ENCODE measurements at places on chromosomes 7 and 10.

- DNase-seq = no peak
These were observed 14.1 kb upstream of the TAS2R41 start for GRCh38 chr7:143463556-143463955.

DNA sequence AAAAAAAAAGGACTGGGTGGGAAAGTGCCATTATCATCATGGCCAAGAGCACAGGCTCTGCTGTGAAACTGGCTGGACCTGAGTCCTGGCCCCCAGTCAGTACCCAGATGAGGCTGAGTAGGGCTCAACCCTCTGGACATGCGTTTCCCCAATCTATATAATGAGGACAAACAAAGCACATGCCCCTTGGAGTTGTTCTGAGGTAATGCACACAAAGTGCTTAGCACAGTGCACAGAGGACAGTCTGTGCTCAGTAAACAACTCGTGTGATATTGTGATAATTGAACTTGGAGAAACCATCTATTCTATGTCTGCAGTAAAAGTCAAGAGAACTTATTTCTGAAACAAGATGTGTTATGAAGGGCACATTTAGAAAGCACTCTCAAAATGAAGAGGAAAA is 138.8 kb downstream of the KCNMA1 start:
- DNase-seq = no peak

DNA sequence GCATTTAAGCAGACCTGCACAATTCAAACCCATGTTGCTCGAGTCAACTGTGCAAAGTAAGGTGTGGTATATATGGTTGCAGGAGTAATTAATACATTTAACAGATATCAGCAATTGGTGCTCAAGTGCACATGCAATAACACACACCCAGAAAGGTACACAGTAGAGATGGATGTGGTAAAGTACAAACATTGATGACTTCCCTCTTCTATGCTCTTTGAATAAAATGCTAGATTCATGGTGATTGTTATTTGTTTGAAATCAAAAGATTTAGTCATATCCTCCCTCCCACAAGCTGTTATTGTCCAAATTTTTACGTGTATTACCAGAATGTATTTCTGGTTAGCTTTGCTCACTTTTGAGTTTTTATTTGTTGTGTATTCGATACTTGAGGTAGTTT is 262.0 kb upstream of the CSTF2T start:
- DNase-seq = no peak

DNA sequence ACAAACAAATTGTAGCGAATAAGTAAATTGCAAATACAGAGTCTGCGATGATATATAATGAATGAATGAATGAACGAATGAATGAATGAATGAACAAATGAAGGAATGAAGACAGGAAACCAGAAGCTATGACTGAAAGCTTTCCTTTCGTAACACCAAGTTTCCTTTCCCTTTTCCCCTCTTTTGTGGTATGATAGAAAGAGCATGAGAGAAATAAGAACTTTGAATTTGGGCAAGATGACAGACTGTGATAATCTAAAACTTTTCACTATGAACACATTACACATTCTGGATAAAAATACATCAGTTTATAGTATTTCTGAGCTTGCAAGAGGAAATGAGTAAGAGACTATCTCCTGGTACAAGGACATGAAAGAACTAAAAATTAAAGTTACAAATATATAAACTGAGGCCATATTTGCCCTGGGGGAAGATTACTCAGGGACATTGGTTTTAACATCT is 8.4 kb upstream of the UCN3 start:
- no peak for DNase-seq

DNA sequence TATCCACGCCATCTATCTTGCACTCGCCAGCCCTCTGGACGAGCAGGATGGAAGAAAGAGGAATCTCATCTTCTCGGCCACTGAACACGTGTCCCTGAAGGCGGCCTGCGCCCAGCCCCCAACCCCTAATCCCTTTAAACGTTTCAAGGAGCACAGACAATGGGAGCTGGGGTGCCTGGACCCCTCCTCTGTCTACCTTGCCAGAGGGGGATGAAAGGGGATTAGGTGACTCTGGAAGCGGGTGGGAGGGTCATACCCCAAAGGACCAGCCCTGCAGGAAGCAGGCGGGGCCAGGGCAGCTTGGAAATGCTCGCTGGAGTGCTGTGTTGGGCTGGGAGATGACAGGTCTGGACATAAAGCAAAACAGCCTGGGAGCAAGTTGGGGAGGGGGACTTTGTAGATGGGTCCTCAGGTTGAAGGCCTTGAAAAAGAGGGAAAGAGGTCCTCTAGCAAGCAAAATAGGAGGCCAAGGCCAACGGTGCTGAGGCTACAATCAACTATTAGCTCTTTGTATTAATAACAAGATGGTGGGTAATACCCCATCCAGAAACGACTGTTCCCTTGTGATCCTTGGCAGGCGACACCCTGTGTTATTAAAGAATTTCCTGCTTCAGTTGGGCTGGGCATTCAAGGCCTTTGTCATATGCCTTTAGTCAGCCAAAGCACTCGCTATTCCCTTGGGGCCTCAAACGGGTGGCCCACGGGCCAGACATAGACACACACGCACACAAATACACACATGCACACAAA is 126.5 kb upstream of the UNC5B start:
- no peak for DNase-seq

- DNase-seq = no peak
These were observed 597.6 kb downstream of the PARD3 start for GRCh38 chr10:34217524-34217923.

GRCh38 chr7:45358287-45358686 is 200.7 kb downstream of the RAMP3 start:
- no peak for DNase-seq

DNA sequence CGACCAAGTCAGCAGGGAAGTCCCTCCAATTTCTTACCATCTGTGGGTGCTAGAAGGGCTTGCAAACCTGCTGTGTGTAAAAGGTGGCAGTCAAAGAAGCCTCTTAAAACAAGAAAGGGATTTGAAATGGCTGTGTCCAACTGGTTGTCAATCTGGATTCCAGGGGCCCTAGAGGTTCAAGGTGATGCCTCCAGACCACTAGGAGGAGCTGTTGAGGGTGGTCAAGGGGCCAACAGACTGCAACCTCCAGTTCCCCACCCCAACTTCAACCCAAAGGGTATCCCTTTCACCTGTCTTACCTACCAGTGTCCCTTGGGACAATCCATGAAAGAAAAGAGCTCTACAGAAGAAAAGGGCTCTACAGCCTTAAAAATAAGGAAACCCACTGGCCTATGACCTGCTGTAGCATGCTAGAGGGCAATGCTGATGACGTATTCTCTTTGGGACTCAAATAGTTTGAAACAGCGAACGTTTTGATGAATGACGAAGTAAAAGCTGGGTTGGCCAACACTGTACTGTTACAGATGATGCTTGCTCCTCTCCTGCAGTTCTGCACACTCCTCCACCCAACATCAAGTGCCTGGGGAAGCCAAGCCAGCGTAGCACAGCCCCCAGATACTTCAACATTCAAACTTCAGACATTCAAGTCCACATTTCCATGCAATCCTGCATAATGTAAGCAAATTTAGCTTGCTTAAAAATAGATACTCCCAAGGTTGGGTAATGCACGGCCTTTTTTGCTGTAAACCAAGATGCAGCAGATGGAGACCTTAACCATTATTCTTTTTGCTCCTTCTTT is 45.9 kb upstream of the WDR11 start:
- no peak for DNase-seq

GRCh38 chr10:126239844-126240243 is 148.4 kb downstream of the ADAM12 start:
- no peak for DNase-seq

- no peak for DNase-seq
These were observed 72.7 kb downstream of the COL13A1 start for GRCh38 chr10:69874449-69874848.

GRCh38 chr10:87991946-87992345 is 128.5 kb downstream of the PTEN start:
- DNase-seq = no peak

- no peak for DNase-seq
These were observed 285.5 kb upstream of the TAC1 start for GRCh38 chr7:97446361-97446760.

GRCh38 chr10:83680470-83680891 is 458.8 kb upstream of the GHITM start:
- DNase-seq = no peak

DNA sequence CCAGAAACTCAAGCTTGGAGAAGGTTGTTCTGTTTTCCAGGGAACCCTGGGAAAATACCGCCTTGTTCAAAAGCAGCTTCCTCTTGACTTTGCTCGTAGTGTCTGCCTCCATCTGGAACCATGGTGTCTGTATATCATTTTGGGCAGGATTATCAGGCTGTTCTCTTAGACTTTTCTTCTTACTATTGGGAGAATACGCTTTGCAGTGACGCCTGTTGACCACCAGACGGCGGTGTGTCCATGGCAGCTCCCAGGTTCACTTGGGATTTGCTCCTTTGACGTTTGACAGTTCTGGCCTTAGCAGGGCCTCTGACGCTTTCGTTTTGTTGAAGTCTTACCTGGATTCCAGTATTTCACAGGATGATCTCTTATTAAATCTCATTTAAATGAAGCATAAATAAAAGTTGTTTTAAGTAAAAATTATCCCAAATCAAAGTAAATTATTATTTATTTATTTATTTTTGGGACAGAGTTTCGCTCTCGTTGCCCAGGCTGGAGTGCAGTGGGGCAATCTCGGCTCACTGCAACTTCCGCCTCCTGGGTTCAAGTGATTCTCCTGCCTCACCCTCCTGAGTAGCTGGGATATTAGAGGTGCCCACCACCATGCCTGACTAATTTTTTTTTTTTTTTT is 41.8 kb upstream of the GJD4 start:
- DNase-seq = peak; percentile 71

DNA sequence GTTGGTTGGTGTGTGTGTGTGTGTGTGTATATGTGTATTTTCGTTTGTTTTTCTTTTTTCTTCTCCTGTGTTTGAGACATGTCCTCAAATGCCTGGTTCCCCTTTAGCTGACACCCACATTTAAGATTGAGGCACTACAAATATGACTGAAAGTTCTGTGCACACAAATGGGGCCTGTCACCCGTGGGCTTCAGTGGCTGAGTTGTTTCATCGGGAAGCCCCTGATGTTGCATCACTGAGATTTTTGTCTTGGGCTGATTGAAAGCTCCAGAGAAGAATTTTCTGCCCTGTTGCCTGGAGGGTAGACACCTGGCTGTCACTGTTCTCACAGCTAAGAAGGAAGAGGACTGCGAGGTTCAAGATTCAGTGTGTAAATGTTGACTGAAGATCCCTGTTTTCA is 283.8 kb upstream of the C7orf33 start:
- no peak for DNase-seq

GRCh38 chr10:99123851-99124250 is 111.8 kb downstream of the HPSE2 start:
- no peak for DNase-seq

- DNase-seq = no peak
These were observed 168.4 kb upstream of the PODXL start for GRCh38 chr7:131724776-131725345.

DNA sequence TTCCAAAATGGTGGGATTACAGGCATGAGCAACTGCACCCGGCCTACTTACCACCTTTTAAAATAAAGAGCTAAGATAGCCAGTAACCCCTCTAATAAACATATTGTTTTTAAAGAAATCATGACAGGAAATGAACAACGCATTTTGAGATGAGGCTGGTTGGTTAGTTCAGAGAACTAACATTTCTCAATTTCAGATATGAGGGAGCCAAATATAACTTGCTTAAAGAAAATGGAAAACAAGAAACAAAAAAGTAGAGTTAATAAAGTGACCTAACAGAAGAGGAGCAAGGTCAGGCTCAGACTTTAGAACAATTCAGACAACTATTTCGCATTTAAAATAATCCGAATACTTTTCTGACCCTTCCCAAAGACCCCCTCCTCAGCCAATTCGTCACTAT is 254.9 kb upstream of the PHF14 start:
- no peak for DNase-seq

- DNase-seq = no peak
These were observed 121.7 kb upstream of the CSTF2T start for GRCh38 chr10:51821045-51821444.

DNA sequence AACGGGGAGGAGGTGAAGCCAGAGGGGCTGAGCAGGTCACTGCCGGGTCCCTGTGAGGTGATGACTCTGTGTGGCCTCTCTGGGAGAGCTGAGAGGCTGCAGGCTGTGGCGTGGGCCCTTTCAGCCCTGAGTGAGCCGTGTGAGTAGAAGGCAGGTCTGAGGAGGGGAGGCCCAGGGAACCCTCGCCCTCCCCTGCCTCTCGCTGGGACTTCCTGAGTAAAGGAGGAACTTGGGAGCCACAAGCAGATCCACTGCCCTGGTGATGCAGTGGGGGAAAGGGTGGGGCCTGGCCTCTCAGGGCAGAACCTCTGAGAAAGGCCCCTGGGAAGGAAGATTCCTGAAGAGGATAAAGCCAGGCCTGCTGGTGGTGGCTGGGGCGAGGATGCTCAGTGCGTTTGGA is 22.8 kb downstream of the EEPD1 start:
- DNase-seq = no peak

DNA sequence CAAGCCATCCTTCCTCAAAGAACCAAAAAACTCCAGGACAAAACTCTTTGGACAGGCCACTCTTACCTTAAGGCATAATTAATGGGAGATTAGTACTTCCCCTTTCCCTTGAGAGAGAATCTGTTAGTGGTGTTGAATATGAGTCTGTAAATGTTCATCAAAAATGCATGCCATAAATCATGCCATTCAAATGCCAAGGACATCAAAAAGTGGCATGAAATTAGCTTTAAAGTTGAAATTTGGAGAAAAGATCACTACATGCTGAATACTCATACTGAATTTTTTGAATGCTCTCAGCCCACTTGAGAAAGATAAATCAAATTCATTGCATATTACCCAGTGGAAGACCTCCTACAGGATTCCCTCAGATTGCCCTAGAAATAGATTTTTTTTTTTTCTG is 6.7 kb downstream of the NRCAM start:
- DNase-seq = no peak

GRCh38 chr10:5481121-5481520 is 18.2 kb downstream of the CALML5 start:
- no peak for DNase-seq

Data from SW480 (cell line).